Upper lobe of left lung (tissue), 6 donors: ENCODE measurements at places on chromosomes 5 and 9. TPM values are rescaled to one million over a fixed set of nuclear protein-coding genes. Genes with fewer than 3 reads are reported as not detected.
A peak's percentile ranks its signal among the peaks of the same experiment; 100 is the strongest.

DNA sequence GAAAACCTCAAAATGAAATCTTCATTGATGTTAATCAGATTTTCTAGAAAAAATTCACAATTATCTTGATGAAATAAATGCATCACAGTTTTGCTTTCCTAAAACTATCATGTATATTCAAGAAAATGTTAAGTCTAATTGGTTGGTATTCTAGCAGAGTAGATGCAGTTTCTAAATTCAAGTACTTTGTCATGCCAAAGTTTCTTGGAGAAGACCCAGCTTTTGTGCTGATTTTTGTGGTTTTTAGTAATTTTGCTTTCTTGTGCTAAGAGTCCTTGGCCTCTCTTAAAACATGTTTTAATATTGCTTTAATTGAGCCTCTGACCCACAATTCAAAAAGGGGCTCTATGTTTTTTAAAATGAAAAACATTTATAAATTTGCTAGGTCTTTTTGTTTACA, 924.8 kb upstream of the PTPRD start:
- H3K27me3 ChIP-seq, result no peaks in the 10 kb centered on the region
- no peaks in the 10 kb centered on the region for H3K36me3 ChIP-seq
- no peak overlapping the region for H3K27ac ChIP-seq
- no peak for DNase-seq
- no peak overlapping the region for H3K4me3 ChIP-seq

GRCh38 chr5:36529142-36529541, 77.3 kb upstream of the SLC1A3 start:
- H3K27ac ChIP-seq, result no peak overlapping the region
- H3K27me3 ChIP-seq, result no peaks in the 10 kb centered on the region
- H3K4me1 ChIP-seq, result no peaks in the 10 kb centered on the region
- no peak for DNase-seq
- H3K4me3 ChIP-seq, result no peak overlapping the region
- H3K36me3 ChIP-seq, result no peaks in the 10 kb centered on the region

- H3K4me1 ChIP-seq, result no peaks in the 10 kb centered on the region
- no peaks in the 10 kb centered on the region for H3K36me3 ChIP-seq
- H3K4me3 ChIP-seq, result no peak overlapping the region
- no peaks in the 10 kb centered on the region for H3K27me3 ChIP-seq
Observed at GRCh38 chr9:95642189-95642588, 125.4 kb upstream of the PTCH1 start.

- H3K4me1 ChIP-seq, result no peaks in the 10 kb centered on the region
- H3K36me3 ChIP-seq, result no peaks in the 10 kb centered on the region
- no peak overlapping the region for H3K27ac ChIP-seq
- no peak overlapping the region for H3K4me3 ChIP-seq
Observed at GRCh38 chr5:52269859-52270258, 517.9 kb upstream of the ITGA1 start.

DNA sequence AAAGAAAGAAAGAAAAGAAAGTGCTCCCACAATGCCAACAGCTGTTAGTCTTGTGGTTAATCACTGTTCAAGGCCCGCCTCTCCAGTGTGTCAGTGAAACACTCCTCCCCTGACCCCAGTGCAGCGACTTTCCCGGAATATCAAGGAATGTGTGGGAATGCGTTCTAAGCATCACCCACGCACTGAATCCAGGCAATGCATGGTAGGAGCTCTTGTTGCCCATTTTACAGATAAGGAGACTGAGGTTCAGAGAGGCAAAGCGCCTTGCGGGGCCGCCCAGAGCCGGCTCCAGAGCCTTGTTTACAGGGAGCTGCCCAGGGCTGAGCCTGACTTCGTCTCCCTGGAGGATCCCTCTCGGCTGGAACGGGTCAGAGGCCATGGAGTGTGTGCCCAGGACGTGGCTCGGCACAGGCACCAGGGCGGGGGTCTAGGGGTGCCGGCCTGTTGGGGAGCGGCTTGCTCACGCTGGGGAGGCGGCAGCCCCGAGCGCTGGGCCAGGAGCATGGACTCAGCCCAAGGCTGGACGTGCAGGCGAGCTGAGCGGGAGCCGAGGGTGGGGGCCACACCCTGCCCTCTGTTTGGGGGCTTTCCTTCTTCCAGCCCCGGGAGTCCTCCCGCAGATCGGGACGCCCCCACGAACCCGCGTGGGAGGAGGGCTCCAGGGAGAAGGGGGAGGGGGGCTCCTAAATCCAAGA, 823 bp downstream of the ST6GALNAC6 start:
- H3K4me1 ChIP-seq, result peaks cover 70% of the 10 kb centered on the region
- H3K27me3 ChIP-seq, result no peaks in the 10 kb centered on the region
- peak overlapping the region; percentile 96 for H3K27ac ChIP-seq
- peaks cover 32% of the 10 kb centered on the region for H3K36me3 ChIP-seq

DNA sequence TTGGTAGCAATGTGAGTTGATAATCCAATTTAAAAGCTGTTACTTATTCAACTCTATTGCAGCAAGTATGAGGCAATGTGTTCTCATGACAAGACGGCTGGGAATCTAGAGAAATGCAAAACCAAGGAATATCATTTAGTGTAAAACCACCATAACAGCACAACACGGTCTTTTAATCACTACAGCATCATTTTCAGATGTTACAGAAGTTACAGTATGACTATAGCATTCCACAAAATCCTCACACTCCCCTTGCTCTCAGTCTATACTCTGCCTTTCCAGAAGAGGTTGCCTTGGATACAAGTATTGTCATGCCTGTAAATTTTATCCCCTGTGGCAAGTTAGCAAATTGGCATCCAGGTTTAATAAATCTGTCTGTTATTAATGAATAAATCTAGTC, 28.6 kb upstream of the TAS2R1 start:
- H3K4me3 ChIP-seq, result no peak overlapping the region
- no peaks in the 10 kb centered on the region for H3K4me1 ChIP-seq
- no peak for DNase-seq

DNA sequence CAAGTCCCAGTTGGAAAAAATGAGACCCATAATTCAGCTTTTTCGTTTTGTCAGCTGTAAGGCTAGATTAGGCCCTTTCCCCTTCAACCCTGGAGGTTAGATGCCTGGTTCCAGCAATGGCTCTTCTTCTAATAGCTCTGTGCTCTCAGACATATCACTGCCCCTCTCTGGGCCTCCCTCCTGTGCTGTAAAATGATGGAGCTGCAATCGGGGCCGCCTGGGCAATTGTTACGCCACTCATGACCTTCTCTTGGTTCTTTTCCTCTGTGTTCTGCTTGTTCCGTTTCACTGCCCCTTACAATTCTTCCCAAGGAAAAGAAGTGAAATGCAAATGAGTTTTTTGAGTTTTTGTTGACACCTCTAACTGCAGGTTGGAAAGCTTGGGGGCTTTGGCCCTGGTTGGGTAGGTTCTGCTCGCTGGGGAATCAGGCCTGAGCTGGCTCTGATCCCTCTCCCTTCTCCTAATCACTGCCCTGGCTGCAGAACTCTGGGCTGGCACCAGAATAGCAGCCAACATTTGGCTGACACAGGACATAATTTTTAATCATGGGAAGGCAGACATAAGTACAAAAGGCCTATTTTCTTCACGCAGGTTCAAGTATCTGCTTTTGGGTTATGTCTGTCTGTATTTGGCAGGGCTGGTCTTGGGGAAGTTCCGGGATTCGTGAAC, 110.9 kb downstream of the FOXD1 start:
- no peaks in the 10 kb centered on the region for H3K27me3 ChIP-seq
- no peak for DNase-seq
- H3K4me3 ChIP-seq, result no peak overlapping the region
- H3K27ac ChIP-seq, result no peak overlapping the region
- no peaks in the 10 kb centered on the region for H3K4me1 ChIP-seq

DNA sequence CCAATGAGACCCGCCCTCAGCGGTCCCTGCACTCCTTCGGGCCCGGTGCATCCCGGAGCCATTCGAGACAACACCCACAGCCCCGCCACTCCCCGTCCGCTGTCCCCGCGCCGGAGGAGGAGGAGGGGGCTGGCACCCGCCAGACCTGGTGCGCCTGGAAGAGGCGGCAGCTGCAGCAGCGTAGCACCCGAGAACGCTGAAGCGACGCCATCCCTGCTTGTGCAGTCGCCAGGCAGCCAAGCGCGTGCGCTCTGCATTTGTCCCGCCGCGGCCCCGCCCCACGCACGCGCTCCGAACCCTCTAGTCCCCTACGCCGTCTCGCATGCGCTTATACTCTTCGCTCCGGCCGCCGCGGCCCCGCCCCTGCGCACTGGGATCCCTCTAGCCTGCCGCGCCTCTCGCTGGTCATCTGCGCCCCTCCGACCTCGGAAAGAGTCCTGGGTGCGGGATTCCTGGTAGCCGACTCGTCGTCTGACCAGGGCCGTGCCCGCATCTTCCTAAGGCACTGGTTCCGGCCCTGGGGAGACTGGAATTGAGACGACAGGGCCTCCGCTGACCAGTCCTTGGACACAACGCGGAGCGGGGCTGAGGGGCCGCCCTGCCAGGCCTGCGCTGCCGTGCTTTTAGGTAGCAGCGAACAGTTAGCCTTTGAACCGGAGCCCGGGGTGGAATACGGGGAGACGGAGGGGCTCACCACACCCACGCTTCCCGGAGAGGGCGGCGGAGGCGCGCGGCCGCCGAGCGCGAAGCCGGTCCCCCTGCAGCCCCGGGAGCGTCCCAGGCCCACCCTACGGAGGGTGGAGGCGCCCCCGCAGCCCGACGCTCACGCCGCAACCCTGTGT, at the start of gene MRNIP:
Gene MRNIP (minus strand): TSS at position 232 of the 842 bp plus-strand sequence. CDS start 21 bp downstream, at position 211.
- no peaks in the 10 kb centered on the region for H3K27me3 ChIP-seq
- peak within 1 kb of the TSS; percentile 85 for H3K27ac ChIP-seq
- peaks cover 17% of the 10 kb centered on the region for H3K36me3 ChIP-seq
- H3K4me1 ChIP-seq, result peaks cover 11% of the 10 kb centered on the region
- DNase-seq, result peak; percentile 98

DNA sequence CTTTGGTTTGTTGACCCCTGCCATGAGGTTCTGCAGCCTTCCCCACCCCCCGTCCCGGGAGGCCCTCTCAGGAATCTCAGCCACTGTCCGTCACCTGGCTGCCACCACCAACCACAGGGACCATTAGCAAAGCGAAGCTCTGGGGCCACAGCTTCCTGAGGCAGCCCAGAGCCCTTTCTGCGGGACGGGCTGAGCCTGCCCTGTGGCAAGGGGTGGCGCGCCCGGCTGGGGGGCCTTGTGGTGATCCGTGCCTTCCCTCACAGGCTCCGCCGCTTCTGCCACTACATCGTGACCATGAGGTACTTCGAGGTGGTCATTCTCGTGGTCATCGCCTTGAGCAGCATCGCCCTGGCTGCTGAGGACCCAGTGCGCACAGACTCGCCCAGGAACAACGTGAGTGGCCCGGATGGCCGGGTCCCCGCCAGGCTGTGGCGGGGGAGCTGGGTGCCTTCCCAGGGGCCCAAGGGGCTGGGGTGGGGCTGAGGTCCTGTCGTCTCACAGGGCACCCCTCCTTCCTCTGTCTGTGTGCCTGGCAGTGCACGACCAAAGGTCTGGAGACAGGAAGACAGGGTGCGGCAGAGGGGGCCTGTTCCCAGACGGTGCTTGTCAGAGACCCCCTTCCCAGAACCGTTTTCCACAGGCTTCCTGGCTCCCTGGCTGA, 169.2 kb downstream of the CACNA1B start:
- no peak overlapping the region for H3K4me3 ChIP-seq
- no peaks in the 10 kb centered on the region for H3K36me3 ChIP-seq
- no peaks in the 10 kb centered on the region for H3K27me3 ChIP-seq
- no peak overlapping the region for H3K27ac ChIP-seq
- no peaks in the 10 kb centered on the region for H3K4me1 ChIP-seq

DNA sequence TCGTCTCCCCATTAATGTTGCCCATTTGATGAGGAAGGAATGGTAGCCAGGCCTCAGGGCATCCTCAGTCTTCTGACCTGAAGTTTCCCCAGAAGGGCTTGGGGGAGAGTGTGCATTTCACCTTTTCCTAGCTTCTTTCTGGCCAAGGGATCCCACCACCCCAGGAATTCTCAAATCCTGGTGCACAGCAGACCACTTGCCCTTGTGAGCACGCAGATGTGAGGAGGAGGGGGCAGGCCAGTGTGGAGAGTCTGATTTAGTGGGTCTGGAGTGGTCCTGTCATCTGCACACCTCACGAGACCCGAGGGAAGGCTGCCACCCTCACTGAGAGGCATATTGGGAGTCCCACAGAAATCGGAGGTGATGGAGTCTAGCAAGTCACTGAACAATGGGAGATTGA, 64.3 kb downstream of the CXXC5 start:
- H3K4me1 ChIP-seq, result peaks cover 33% of the 10 kb centered on the region
- H3K36me3 ChIP-seq, result no peaks in the 10 kb centered on the region
- H3K27ac ChIP-seq, result no peak overlapping the region
- no peak for DNase-seq
- no peak overlapping the region for H3K4me3 ChIP-seq

GRCh38 chr5:175595905-175596304, 62.0 kb upstream of the HRH2 start:
- no peaks in the 10 kb centered on the region for H3K27me3 ChIP-seq
- H3K36me3 ChIP-seq, result no peaks in the 10 kb centered on the region
- H3K4me1 ChIP-seq, result no peaks in the 10 kb centered on the region
- no peak overlapping the region for H3K27ac ChIP-seq

DNA sequence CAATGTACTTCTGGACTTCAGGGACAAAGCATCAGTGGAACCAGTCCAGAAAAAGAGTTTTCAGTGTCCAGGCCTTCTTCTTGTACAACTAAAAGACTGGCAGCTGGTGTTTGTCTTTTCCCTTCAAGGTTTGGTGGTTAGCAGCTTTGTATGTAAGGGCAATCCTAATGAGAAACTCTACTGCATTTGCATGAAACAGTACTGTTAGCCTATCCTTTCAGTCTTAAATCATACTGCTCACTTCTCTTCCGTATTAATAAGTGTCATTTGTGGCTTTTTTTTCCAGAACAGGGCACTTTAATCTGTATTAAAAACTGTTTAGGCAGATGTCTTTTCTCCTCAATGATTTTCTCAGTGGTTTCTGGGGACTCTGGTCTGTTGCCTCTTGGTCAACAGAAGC, 48.9 kb downstream of the FAM174A start:
- no peak overlapping the region for H3K4me3 ChIP-seq
- DNase-seq, result no peak
- no peaks in the 10 kb centered on the region for H3K4me1 ChIP-seq
- H3K36me3 ChIP-seq, result peaks cover 6% of the 10 kb centered on the region

- H3K27ac ChIP-seq, result no peak overlapping the region
- no peaks in the 10 kb centered on the region for H3K27me3 ChIP-seq
- DNase-seq, result no peak
- H3K36me3 ChIP-seq, result no peaks in the 10 kb centered on the region
- peaks cover 15% of the 10 kb centered on the region for H3K4me1 ChIP-seq
- H3K4me3 ChIP-seq, result no peak overlapping the region
Observed at GRCh38 chr5:59772757-59773156, 120.8 kb downstream of the PDE4D start.

DNA sequence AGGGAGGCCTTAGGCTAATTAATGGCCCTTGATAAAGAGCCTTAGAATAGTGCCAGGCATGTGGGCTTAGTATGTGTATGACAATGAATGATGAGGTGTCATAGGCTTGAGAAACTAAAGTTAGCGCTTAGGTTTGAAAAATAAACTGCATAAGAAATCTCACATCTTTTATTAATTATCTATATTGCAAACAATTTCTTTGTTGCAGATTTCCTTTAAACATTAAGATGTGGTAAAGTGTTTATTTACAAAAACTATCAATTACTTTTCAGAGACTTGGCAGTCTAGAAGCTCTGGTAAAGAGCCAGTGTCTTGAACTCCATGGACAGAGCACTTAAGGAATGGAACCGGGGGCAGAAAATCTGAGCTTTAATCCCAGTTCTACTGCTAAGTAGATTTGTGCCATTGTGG, 23.1 kb downstream of the MAP1B start:
- H3K4me3 ChIP-seq, result no peak overlapping the region
- H3K27ac ChIP-seq, result no peak overlapping the region
- H3K4me1 ChIP-seq, result no peaks in the 10 kb centered on the region
- H3K36me3 ChIP-seq, result no peaks in the 10 kb centered on the region

- no peaks in the 10 kb centered on the region for H3K27me3 ChIP-seq
- H3K4me1 ChIP-seq, result peaks cover 19% of the 10 kb centered on the region
- H3K27ac ChIP-seq, result no peak overlapping the region
- peak; percentile 52 for DNase-seq
- H3K4me3 ChIP-seq, result no peak overlapping the region
Observed at GRCh38 chr9:134778841-134779411, 101.7 kb upstream of the FCN2 start.

IL17B gene
- not detected for total RNA-seq

SPAG8 gene
- total RNA-seq, result 18.4 TPM

C1QTNF2 gene
- total RNA-seq, result 0.39 TPM

ZDHHC11B gene
- 7.4 TPM for total RNA-seq

TIGD6 gene
- 5.8 TPM for total RNA-seq

SCGB3A2 gene
- total RNA-seq, result 324 TPM
